ENCODE measurements at places on chromosomes 7 and 10.
A peak's percentile ranks its signal among the peaks of the same experiment; 100 is the strongest.

GRCh38 chr10:27258838-27259812 is 18.5 kb upstream of the ACBD5 start:
- peak; percentile 41 for DNase-seq

DNA sequence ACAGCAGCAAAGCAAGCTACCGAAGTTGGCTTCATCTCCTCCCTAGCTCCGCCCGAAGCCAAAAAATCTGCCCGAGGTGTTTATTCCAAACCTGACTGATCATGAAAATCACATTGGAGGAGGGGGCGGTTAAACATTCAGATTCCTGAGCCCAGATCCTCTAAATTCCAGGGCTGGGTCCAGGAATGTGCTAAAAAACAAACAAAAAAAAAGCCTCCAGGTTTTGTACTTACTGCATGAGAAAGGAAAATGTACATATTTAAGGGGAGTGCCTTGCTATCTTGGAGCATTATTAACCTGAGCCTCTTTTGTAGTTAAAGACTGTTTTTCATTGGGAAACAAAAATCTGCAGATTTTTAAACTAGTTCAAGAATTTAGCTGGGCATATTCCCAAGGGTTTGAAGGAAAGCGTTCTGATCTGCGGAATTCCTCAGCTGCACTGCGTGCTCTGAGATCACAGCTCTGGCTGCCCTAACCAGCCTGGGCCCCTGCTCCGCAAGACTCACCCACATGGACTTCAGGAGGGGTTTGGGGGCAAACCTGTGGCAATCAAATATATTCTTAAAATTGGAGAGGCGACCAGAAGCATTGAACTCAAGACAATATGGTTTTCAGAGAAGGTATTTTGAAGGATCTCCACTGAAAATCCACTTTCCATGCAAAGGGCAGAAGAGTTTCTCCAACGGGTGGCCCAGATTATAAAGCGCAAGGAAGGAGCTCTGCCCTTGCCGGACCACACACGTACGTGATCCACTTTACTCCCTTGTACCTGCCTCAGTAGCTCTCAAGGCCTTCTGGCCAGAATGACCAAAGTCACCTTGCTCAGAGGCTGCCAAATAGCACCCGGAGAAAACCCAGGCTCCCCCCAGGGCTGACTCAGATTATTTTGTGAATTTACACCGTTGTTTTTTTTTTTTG is 10.0 kb upstream of the TNS3 start:
- DNase-seq = no peak

DNA sequence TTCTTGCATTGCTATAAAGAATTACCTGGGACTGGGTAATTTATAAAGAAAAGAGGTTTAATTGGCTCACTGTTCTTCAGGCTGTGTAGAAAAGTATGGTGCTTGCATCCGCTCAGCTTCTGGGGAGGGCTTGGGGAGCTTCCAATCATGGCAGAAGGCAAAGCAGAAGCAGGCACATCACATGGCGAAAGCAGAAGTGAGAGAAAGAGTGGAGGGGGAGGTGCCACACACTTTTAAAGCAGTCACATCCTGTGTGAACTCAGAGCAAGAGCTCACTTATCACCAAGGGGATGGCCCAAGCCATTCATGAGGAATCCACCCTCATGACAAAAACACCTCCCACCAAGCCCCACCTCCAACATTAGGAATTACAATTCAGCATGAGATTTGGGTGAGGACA is 303.5 kb downstream of the OTUD1 start:
- DNase-seq = no peak

DNA sequence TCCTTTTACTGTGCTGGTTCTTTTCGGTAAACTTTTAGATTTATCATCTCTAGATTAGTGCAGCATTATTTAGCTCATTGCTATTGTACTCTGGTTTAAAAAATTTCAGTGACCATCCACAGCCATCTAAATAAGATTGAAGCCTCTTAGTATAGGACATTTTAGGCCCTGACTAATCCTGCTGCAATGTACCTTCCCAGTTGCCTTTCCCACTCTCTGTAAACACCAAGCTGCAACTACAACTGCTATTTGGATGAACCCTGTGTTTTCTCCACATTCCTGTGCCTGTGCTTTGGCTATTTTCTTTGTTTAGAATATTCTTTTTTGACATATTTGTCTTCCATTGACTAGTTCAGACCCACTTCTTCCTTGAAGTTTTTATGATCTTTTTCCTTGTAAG is 314.6 kb downstream of the AUTS2 start:
- DNase-seq = no peak

- no peak for DNase-seq
These were observed 280.2 kb downstream of the CCDC3 start for GRCh38 chr10:12721334-12721733.
